ENCODE measurements at places on chromosomes 4 and X. TPM values are rescaled to one million over a fixed set of nuclear protein-coding genes. Genes with fewer than 3 reads are reported as not detected.

Gene SAGE1
- not detected for polyA plus RNA-seq

Gene CPZ
- 0.84 TPM for polyA plus RNA-seq

Gene FOXR2
- not detected for polyA plus RNA-seq

Gene C1GALT1C1
- polyA plus RNA-seq, result 19.1 TPM

Gene TMSB15A
- polyA plus RNA-seq, result 2.0 TPM

Gene PF4V1
- not detected for polyA plus RNA-seq

Gene MGAT4D
- polyA plus RNA-seq, result not detected

Gene MGARP
- polyA plus RNA-seq, result 0.49 TPM

Gene ODAPH
- polyA plus RNA-seq, result not detected

Gene MTCP1
- 22.7 TPM for polyA plus RNA-seq

Gene GPR50
- polyA plus RNA-seq, result not detected

Gene CXCL3
- polyA plus RNA-seq, result 2.2 TPM

Gene FAM53A
- 2.7 TPM for polyA plus RNA-seq

Gene XG
- 0.11 TPM for polyA plus RNA-seq

Gene ANKRD50
- 1.2 TPM for polyA plus RNA-seq

Gene IQCM
- polyA plus RNA-seq, result not detected

Gene IRS4
- polyA plus RNA-seq, result not detected

Gene STATH
- not detected for polyA plus RNA-seq

Gene FGG
- polyA plus RNA-seq, result 0.99 TPM

Gene NLRP2B
- not detected for polyA plus RNA-seq

Gene TAF7L
- 0.05 TPM for polyA plus RNA-seq

Gene NSG1
- 10.1 TPM for polyA plus RNA-seq

Gene ETDB
- not detected for polyA plus RNA-seq

Gene NAP1L3
- 0.49 TPM for polyA plus RNA-seq

Gene BTK
- 1.7 TPM for polyA plus RNA-seq

Gene OGT
- polyA plus RNA-seq, result 84.2 TPM

Gene SCLT1
- 3.4 TPM for polyA plus RNA-seq

Gene BBS12
- polyA plus RNA-seq, result 0.68 TPM

Gene OPRPN
- not detected for polyA plus RNA-seq

Gene PPP2R2C
- polyA plus RNA-seq, result 2.0 TPM

Gene SPANXB1
- not detected for polyA plus RNA-seq

Gene GPC3
- polyA plus RNA-seq, result 0.95 TPM

Gene SUPT20HL2
- polyA plus RNA-seq, result not detected

Gene JCHAIN
- 2.0 TPM for polyA plus RNA-seq

Gene ARMCX1
- 9.0 TPM for polyA plus RNA-seq

Gene STBD1
- polyA plus RNA-seq, result 5.0 TPM

Gene PNCK
- 0.99 TPM for polyA plus RNA-seq

Gene FGFRL1
- polyA plus RNA-seq, result 42.8 TPM

Gene OTUD6A
- not detected for polyA plus RNA-seq

Gene HS3ST1
- 0.19 TPM for polyA plus RNA-seq

Gene EGF
- polyA plus RNA-seq, result 12.8 TPM

Gene NUP62CL
- polyA plus RNA-seq, result 2.7 TPM

Gene MID2
- 1.9 TPM for polyA plus RNA-seq

Gene TRIM60
- polyA plus RNA-seq, result not detected

Gene GLOD5
- 0.99 TPM for polyA plus RNA-seq

Gene LNX1
- 9.5 TPM for polyA plus RNA-seq

Gene TMEM144
- 2.4 TPM for polyA plus RNA-seq

Gene MAP7D3
- 2.3 TPM for polyA plus RNA-seq

Gene FAM9C
- polyA plus RNA-seq, result not detected

Gene KLHL13
- polyA plus RNA-seq, result 1.5 TPM

Gene PNMA6E
- polyA plus RNA-seq, result not detected
